ENCODE measurements at places on chromosomes 7 and 10. TPM values are rescaled to one million over a fixed set of nuclear protein-coding genes. Genes with fewer than 3 reads are reported as not detected.

The VSTM2A gene
- 0.84 TPM for total RNA-seq

DNA sequence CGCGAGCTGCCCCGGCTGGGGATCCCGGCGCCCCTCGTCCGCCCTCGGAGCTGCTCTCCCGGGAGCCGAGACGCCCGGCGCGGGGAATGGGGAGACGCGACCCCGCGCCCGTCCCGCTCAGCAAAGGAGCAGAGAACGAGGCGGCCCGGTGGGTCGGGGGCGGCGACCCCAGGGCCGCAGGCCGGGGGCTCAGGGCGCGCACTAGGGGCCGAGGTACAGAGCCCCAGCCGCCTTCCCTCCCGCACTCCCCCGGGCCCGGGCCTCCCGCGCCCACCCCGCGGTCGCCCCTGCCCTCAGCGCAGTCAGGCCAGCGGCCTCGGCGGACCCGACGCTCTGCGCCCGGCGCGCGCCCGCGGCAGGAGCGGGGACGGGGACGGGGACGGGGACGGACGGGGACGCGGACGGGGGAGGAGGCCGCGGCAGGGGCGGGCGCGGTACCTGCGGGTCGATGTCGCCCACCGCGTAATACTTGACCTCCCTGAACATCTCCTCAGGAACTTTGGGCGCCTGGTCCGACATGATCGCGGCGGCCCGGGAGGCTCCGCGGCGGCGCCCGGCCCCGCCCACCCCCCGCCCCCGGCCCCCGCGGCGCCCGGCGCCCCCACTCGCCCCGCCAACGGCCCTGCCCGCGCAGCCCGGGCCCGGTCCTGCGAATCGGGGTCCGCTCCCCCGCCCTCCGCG is 373 bp downstream of the PAXIP1 start:
- no peaks in the 10 kb centered on the region for H3K4me1 ChIP-seq
- no peaks in the 10 kb centered on the region for H3K27me3 ChIP-seq
- peak overlapping the region; percentile 94 for H3K4me3 ChIP-seq
- no peaks in the 10 kb centered on the region for H3K36me3 ChIP-seq
- peak overlapping the region; percentile 92 for H3K27ac ChIP-seq

- DNase-seq, result no peak
- no peaks in the 10 kb centered on the region for H3K27me3 ChIP-seq
- no peak overlapping the region for H3K4me3 ChIP-seq
- no peaks in the 10 kb centered on the region for H3K36me3 ChIP-seq
- no peaks in the 10 kb centered on the region for H3K4me1 ChIP-seq
- H3K27ac ChIP-seq, result no peak overlapping the region
These were observed 6.9 kb upstream of the PFKP start for GRCh38 chr10:3060481-3060889.

- H3K27me3 ChIP-seq, result no peaks in the 10 kb centered on the region
- H3K27ac ChIP-seq, result peak overlapping the region; percentile 69
- no peaks in the 10 kb centered on the region for H3K36me3 ChIP-seq
- no peak overlapping the region for H3K4me3 ChIP-seq
- peaks cover 3% of the 10 kb centered on the region for H3K4me1 ChIP-seq
These were observed 42.2 kb upstream of the SRGN start for GRCh38 chr10:69045441-69046300.

DNA sequence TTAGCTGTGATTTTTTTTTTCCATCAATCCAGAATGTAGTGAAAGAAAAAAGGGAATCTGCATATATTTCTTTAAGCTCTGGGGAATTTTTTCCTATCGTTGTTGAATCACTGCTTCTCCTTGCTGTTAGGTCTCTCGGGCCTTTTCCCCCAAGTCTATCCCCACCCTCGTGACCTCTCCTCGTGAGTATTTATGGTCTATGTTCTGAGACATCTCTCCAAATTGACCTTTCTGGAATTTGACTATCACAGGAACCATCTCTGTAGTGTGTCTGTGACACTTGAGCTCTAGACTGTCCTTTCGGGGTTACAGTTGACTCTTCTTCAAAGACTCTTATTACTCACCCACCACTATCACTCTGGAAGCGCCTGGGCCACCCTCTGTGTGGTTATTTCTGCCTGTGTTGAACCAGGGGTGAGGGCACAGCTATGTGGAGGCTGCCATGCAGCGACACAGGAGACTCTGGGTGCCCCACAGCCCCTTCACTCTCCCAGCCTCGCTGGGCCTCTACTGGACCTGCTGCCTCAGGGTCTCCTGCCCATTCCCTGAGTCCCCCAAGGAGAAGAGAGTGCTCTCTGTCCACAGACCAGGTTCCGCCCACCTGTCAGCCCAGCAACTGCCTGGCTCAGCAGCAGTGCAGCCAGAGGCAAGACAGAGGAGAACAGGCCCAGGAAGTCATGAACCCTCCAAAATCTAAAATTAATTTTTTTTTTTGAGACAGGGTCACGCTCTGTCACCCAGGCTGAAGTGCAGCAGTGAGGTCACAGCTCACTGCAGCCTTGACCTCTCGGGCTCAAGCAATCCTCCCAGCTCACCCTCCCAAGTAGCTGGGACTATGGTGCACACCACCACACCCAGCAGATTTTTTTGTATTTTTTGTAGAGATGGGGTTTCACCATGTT is 45.7 kb upstream of the PTPRN2 start:
- H3K27ac ChIP-seq, result no peak overlapping the region
- no peaks in the 10 kb centered on the region for H3K36me3 ChIP-seq
- DNase-seq, result no peak
- H3K4me1 ChIP-seq, result no peaks in the 10 kb centered on the region

DNA sequence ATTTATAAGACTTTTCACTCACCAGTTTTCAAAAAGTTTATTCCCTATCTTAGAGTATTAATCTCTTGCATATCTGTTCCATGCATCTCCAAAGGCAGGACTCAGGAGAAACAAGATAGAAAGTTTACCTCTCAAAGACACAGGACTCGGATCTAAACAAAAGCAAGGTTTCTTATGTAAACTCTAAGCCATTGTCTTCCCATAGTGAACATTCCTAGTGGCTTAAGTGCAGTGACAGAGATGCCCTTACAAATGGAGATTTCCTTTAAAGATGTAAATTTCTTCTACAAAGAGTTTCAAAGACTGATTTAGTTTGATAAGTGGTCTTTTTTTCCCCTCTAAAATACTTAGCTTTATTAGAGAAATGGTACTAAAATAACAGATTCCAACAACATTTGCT is 209.8 kb downstream of the ACTR3B start:
- H3K4me3 ChIP-seq, result no peak overlapping the region
- no peak for DNase-seq
- no peaks in the 10 kb centered on the region for H3K4me1 ChIP-seq
- no peaks in the 10 kb centered on the region for H3K27me3 ChIP-seq
- H3K36me3 ChIP-seq, result no peaks in the 10 kb centered on the region

- H3K4me3 ChIP-seq, result no peak overlapping the region
- no peaks in the 10 kb centered on the region for H3K27me3 ChIP-seq
- H3K27ac ChIP-seq, result peak overlapping the region; percentile 64
- H3K36me3 ChIP-seq, result no peaks in the 10 kb centered on the region
- peaks cover 44% of the 10 kb centered on the region for H3K4me1 ChIP-seq
- peak; percentile 58 for DNase-seq
These were observed 99.8 kb upstream of the AGBL3 start for GRCh38 chr7:134886353-134887057.

DNA sequence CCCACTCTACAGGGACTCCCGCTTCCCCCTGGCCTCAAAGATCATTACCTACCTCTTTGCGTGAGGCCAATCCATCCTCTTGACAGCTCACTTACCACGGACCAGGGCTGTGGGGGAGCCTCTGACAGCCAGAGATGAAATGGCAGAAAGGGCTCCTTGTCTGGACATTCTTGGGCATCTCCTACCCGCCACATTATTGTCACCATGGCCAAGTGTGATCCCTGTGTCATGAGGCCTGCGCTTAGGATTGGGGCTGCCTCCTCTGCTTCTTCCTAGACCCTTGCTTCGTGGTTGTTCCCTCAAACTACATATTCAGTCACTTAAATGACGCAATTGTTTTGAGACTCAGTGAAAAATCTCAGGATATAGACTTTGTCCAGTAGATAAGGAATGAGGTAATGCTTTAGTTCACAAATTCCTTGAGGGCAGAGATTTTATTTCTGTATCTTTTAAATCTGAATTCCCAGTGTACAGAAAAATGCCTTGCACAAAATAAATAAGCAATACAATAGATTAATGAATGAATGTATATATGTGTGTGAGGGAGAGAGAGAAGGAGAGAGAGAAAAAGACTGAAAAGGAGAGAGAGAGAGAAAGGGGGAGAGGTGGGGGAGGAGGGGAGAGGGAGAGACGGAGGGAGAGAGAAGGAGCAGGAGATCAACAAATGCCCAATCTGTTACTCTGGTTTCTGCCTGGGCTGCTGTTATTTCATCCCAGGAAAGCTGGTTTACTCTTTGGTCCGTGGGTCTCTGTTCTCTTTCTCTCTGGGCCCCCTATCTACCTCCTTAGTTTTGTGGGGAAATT is 159.0 kb downstream of the PLXNA4 start:
- DNase-seq, result no peak
- H3K36me3 ChIP-seq, result no peaks in the 10 kb centered on the region
- no peak overlapping the region for H3K27ac ChIP-seq

GRCh38 chr7:23533238-23533604 is 1.4 kb upstream of the TRA2A start:
- no peak overlapping the region for H3K27ac ChIP-seq
- no peak for DNase-seq
- H3K36me3 ChIP-seq, result no peaks in the 10 kb centered on the region
